CD4-positive, alpha-beta T cell (primary cell): ENCODE measurements at places on chromosomes 12 and 14. TPM values are rescaled to one million over a fixed set of nuclear protein-coding genes. Genes with fewer than 3 reads are reported as not detected.

The FLVCR2 gene
- 0.71 TPM for total RNA-seq

The VRTN gene
- total RNA-seq: not detected

The PDZRN4 gene
- total RNA-seq: not detected

The PTPN6 gene
- 79.0 TPM for total RNA-seq

The GALNT9 gene
- not detected for total RNA-seq

The ISCA2 gene
- 23.7 TPM for total RNA-seq

DNA sequence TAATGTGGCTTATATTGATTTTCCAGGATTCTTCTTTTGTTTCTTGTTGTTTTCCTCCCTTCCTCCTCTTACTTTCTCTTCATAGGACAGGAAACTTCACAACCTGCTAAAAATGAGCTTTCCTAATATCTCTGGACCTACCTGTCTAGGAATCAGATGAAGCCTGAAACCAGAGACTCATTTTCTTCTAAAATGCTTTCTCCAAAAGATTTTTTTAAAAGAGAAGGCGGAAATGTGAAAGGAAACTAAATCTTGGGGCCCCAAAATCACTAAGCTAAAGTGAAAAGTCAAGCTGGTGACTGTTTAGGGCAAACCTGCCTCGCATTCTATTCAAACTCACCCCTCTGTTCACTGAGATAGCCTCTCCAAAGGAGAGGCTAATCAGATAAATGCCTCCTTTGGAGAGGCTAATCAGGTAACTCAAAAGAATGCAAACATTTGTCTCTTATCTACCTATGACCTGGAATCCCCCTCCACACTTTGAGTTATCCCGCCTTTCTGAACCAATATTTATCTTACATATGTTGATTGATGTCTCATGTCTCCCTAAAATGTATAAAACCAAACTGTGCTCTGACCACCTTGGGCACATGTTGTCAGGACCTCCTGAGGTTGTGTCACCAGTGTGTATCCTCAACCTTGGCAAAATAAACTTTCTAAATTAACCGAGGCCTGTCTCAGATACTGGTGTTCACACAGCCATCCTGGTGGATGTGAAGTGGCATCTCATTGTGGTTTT lies 72.7 kb upstream of the HECTD1 start:
- no peak overlapping the region for H3K4me3 ChIP-seq
- no peaks in the 10 kb centered on the region for H3K4me1 ChIP-seq
- H3K27me3 ChIP-seq: no peaks in the 10 kb centered on the region
- no peak for DNase-seq
- no peaks in the 10 kb centered on the region for H3K36me3 ChIP-seq

- no peak overlapping the region for H3K4me3 ChIP-seq
- H3K27ac ChIP-seq: no peak overlapping the region
- H3K4me1 ChIP-seq: no peaks in the 10 kb centered on the region
- H3K27me3 ChIP-seq: no peaks in the 10 kb centered on the region
- peaks cover 61% of the 10 kb centered on the region for H3K36me3 ChIP-seq
Measured at GRCh38 chr12:116015525-116015924, 262.0 kb downstream of the MED13L start.

- DNase-seq: no peak
- H3K4me1 ChIP-seq: no peaks in the 10 kb centered on the region
- H3K4me3 ChIP-seq: no peak overlapping the region
- H3K27me3 ChIP-seq: no peaks in the 10 kb centered on the region
Measured at GRCh38 chr12:15720295-15720694, 68.9 kb downstream of the EPS8 start.

- H3K4me1 ChIP-seq: peaks cover 47% of the 10 kb centered on the region
- peaks cover 19% of the 10 kb centered on the region for H3K27me3 ChIP-seq
Measured at GRCh38 chr14:20623798-20624197, 17.7 kb downstream of the OR6S1 start.

GRCh38 chr14:68789821-68790643 lies 2.8 kb downstream of the ZFP36L1 start:
- no peaks in the 10 kb centered on the region for H3K27me3 ChIP-seq
- H3K27ac ChIP-seq: peak overlapping the region; percentile 67
- H3K36me3 ChIP-seq: peaks cover 42% of the 10 kb centered on the region
- peaks cover 58% of the 10 kb centered on the region for H3K4me1 ChIP-seq

DNA sequence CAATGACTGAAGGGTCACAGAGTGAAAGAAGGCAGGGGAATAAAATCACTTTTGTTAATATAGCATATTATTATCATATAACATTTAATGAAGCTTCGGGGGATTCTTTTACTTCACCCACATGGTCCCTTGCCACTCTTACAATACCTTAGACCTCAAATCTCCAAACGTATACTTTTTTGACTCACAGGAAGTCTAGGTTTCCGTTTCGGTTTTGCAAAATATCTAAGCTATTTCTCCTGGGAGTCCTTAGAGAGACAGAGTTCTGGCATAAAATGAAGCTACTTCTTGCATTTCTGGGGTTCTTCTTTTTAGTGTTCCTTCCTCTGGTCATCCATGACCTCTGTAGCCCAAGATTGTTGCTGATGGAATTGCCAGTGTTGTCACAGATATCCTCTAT lies 590.5 kb upstream of the ATP2B1 start:
- no peaks in the 10 kb centered on the region for H3K27me3 ChIP-seq
- H3K4me3 ChIP-seq: peak overlapping the region; percentile 32
- no peaks in the 10 kb centered on the region for H3K36me3 ChIP-seq
- no peaks in the 10 kb centered on the region for H3K4me1 ChIP-seq
- DNase-seq: no peak
- H3K27ac ChIP-seq: no peak overlapping the region

GRCh38 chr12:24087294-24087693 lies 137.8 kb upstream of the SOX5 start:
- H3K27ac ChIP-seq: no peak overlapping the region
- H3K27me3 ChIP-seq: no peaks in the 10 kb centered on the region
- no peaks in the 10 kb centered on the region for H3K36me3 ChIP-seq
- DNase-seq: no peak

DNA sequence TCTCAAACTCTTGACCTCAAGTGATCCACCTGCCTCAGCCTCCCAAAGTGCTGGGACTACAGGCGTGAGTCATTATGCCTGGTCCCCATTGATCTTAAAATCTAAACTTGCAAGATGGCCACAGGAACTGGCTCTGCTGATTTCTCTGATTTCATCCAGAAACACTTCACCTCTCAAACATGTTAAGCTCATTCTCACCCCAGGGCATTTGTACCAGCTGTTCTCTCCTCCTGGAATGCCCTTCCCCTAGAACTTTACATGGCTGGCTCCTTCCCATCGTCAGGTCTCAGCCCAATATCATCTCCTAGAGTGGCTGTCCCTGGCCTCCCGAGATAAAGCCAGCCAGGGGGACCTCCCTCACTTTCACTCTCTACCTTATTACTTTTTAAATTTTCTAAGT lies 5.3 kb upstream of the LRTM2 start:
- peaks cover 6% of the 10 kb centered on the region for H3K27me3 ChIP-seq
- H3K4me3 ChIP-seq: no peak overlapping the region
- no peaks in the 10 kb centered on the region for H3K36me3 ChIP-seq

DNA sequence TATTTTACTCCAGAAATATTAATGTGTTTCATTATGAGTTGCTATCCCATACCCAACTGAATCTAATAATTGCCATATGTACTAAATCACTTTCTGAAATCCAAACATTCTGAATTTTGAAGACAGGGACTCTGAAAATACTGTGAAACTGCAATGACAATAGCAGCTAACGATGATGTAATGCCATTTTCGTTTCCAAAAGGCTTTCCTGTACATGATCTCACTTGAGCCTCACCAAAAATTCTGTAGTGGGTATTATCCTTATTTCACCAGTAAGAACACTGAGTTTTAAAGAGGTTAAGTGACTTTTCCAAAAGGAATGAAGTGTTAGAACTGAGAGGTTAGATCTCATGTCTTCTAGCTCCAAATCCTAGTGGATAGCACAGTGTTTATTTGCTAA lies 133.3 kb downstream of the FLRT2 start:
- no peaks in the 10 kb centered on the region for H3K4me1 ChIP-seq
- no peaks in the 10 kb centered on the region for H3K36me3 ChIP-seq
- no peaks in the 10 kb centered on the region for H3K27me3 ChIP-seq

DNA sequence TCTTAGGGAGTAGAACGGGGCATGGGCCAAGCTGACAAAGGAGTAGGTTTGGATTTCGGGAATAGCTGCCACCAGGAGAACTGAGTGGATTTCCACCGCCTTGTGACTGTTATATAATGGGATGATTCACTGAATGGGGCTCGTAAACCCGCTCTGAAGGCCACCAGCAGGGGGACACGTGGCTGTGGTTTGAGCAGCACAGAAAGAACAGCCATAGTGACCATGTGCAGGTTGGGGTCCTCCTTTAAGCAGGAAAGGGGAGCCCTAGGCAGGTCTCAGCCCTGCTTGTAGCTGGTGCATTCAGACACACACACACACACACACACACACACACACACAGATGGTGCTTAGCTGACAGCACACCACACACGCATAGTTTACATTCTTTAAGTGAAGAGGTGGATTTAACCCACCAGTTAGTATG lies 8.6 kb upstream of the ASB2 start:
- no peak overlapping the region for H3K4me3 ChIP-seq
- DNase-seq: no peak
- H3K4me1 ChIP-seq: peaks cover 19% of the 10 kb centered on the region
- no peaks in the 10 kb centered on the region for H3K27me3 ChIP-seq
- H3K36me3 ChIP-seq: no peaks in the 10 kb centered on the region

DNA sequence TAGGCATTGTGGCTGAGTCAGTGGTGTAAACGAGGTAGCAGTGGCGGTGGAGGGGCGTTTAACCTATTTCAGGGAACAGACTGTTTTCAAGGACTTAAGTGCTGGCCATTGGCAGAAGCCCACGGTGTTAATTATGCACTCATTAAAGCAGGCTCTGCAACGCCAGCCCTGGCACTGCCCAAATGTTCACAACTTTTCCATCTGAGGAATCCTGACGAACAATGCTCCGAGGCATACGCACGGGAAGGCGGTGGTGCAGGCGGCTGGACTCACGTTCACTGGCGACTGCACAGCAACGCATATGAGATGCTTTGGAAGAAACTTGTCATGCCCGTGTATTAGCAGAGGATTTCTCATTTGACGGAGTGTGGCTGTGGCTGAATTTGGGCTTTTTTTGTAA lies 70.6 kb upstream of the SLC24A4 start:
- no peaks in the 10 kb centered on the region for H3K4me1 ChIP-seq
- peaks cover 18% of the 10 kb centered on the region for H3K27me3 ChIP-seq
- no peak overlapping the region for H3K27ac ChIP-seq
- H3K36me3 ChIP-seq: no peaks in the 10 kb centered on the region
- no peak for DNase-seq
- no peak overlapping the region for H3K4me3 ChIP-seq
